ENCODE measurements at places on chromosomes 13 and 19.

DNA sequence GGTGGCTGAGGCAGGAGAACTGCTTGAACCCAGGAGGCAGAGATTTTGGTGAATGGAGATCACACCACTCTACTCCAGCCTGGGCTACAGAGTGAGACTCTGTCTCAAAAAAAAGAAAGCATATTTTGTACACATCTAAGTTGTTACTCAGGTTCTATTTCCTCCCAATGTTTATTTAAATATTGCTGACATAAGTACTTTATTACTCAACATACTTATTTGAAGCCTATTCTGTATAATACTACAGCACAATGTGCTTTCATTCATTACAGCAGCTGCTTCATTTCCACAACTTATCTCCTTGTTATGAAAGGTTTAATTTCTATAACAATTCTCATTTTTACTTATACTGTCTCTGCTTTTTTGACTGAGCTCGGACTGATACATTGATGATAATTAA is 495.7 kb downstream of the SLITRK1 start:
- no peak for DNase-seq

DNA sequence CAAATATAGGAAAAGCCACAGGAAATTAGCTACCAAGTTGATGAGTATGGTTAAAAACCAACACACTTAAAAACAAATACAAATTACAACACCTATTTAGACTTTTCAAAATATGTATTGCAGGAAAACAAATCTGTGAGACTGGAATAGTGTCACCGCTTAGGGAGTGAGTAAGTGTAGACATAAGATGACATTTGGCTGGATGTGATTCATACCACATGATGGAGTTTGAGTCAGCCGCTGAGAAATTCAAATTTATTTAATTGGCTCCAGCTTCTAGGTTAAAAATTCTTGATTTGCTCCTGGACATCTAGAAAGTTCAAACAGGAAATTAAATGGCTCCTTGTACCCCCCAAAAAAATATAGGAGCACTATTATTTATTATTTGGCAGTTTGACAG is 531.7 kb downstream of the SLITRK1 start:
- no peak for DNase-seq

DNA sequence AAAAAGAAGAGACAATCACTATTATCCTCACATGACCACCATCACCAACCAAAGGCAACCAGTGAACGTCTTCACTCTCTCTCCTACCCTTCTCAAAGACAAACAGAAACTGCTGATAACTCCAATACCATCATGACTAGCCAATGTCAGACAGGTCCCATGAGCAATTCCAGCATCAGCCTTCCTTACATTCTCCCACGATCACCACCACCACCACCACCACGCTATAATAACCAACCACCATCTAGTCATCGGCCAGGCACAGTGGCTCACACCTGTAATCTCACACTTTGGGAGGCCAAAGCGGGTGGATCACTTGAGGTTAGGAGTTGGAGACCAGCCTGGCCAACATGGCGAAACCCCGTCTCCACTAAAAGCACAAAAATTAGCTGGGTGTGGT is 3.9 kb downstream of the MYO1F start:
- no peak for DNase-seq

DNA sequence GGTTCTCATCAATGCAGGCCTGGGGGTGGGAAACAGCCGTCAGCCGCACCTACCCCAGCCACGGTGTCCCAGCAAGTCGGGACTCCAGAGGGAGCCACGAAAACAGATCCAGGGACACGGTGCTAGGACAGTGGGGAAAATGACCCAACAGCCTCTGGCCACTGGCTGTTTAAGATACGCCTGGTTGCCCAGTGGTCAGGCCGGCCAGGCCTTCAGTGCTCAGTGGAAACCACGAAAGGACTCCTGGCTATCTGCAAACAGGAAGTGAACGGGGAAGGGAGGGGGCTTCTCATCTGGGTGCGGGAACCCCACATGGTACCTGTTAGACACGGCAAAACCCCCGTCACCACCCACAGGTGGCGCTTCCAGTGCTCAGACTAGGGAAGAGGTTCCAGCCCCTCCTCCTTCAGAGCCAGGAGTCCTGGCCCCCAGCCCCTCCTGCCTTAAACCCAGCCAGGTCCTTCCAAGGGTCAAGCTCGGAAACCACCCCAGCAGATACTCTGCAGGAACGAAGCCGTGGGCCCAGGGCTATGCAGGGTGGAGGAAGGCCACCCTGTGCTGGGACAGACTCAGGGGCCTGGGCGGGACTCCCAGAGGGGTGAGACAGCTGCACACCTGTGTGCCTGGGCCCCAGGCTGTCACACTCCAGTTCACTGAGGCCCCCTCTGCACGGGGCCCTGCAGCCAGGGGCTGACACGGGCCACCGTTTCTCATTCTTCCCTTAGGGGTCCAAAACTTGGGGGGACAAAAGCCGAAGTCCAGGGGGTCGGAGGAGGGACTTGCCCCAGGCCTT is 4.5 kb downstream of the PPP1R12C start:
- no peak for DNase-seq

GRCh38 chr19:6326815-6327214 is 6.6 kb downstream of the ACER1 start:
- DNase-seq = no peak

DNA sequence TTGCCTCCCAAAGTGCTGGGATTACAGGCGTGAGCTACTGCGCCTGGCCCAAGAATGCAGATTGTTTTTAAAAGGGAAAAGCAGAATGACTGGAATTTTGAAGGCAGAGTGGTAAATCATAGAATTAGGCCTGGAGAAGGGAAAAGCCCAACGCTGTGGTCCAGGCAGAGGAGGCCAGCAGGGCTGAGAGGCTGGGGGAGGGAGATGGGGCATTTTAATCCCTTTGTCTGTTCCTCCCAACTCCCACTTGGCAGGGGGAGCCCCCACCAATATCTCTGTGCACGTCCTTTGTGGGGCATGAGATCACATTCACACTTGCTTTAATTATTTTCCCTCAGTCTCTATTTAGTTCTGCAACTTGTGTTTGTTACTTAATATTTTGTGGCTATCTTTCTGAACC is 54.4 kb upstream of the RANBP3 start:
- DNase-seq = no peak

DNA sequence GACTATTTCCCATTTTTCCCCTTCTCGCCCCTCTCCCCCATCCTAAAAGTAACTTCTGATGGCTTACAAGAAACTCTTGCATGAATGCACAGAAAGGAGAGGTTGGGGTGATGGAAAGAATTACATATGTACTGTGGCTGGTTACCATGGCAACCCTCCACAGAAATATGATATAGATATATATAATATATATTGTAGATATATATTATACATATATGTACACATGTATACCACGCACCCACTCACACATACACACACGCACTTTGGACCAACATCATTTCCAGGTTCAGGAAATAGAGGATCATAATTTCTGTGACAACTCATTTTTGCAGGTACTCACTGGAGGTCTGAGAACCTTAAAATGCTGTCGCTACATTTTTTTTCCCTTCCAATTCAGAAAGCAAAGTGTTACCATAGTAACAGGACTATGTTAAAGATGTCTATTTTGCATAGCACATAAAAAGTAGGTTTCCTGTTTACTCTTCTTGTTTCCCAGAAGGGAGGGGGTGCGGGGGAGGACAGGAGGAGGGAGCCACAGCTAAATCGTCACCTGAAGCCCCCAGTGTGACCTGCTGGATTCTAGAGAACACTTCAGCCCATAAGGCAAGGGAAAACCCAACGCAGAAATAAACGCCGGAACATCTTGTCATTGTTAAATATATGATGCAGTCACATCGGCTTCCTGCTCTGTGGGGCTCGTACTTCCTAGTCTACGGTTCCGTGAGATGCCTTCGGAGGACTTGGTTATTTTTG is 44.7 kb downstream of the EFNB2 start:
- peak; percentile 4 for DNase-seq

GRCh38 chr19:11814029-11814699 is at the start of gene ZNF440:
Gene ZNF440 (plus strand): TSS chr19:11814273. CDS start chr19:11814448, 175 bp downstream.
- peak; percentile 94 for DNase-seq

- no peak for DNase-seq
These were observed 27.5 kb upstream of the TMEM255B start for GRCh38 chr13:113731192-113732175.

DNA sequence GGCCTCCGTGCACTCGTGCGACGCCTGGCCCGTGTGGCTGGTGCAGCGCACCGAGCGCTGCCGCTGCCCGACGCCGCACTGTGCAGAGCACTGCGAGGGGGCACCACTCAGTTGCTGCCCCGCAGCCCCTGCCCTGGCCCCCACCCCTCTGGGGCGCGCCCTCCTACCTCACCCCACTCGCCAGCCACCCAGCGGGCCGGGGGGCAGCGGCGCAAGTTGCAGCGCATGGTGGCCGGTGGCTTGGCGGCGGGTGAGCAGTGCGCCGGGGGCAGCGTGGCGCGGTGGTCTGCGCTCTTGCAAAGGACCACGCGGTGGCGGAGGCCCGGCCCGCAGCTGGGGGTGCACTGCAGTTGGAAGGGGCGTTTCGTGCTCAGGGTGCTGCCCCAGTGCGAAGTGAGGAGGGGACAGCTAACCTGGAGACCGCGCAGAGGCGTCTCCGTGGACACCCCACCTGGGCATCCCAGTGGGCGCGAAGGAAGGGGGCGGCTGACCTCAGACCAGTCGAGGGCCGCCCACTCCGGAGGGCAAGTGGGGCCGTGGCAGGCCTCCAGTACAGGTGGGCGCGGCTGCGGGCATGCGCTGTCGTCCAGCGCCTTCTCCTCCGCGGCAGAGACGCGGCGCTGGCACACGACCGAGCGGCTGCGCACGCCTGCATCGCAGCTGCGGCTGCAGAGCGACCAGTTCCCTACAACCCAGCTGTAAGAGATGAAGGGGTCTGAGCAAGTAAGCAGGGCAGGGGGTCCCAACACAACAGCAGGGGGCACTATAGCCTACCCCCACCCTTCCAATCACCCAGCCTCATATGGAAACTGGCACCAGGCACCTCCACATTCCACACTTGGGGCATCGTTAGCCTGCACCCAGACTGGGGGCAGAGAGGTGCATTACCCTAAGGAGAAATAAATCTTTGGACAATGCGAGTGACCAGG is 8.0 kb upstream of the MYO1F start:
- DNase-seq = no peak

DNA sequence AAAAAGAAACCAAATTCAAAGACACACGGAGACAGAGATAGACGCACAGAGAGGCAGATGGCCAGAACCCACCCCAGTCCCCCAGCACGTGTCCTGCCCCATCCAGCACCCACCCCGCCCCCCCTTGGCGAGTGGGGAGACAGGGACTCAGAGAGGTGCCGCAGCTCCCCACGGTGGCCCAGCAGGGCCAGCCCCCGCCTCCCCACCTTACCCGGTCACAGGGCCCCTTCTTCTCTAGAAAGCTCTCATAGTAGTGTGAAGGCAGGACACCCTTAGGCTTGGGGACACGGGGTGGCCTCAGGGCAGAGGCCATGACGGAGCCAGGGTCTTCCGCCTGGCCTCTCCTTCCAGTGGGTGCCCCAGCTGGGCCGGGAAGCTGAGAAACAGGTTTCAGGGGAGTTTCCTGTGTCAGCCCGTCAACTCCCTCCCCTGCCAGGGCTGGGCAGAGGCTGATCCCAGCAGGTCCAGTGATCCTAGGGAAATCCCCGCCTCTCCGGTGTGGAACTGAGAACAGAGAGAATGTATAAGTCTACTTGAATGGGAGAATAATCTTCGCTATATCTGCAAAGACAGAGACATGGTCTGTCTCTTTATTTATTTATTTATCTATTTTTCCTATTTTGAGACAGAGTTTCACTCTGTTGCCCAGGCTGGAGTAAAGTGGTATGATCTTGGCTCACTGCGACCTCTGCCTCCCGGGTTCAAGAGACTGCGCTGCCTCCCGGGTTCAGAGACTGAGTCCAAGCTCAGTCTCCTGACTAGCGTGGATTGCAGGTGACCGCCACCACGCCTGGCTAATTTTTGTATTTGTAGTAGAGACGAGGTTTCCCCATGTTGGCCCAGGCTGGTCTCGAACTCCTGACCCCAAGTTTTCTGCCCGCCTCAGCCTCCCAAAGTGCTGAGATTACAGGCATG is at the start of gene STAP2:
Gene STAP2, minus strand, starts transcription at position 387 of the 915 bp plus-strand sequence. Its CDS starts 74 bp downstream, at position 313.
- peak; percentile 29 for DNase-seq

DNA sequence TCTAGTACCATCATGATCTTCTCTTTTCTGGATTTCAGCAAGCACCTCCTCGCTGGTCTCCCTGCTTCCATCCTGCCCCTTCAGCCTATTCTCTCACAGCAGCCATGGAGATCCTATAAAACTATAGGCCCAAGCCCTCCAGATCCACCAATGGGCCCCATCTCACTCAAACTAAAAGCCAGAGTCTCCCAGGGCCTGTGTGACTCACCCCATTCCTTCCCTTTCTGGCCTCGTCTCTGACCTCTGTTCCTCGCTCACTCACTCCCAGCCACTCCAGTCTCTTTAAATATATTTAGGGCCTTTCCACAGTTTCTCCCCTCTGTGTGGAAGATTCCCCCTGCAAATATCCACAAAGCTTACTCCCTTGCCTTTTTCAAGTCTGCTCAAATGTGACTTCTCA is 89.7 kb downstream of the HSPH1 start:
- DNase-seq = no peak

DNA sequence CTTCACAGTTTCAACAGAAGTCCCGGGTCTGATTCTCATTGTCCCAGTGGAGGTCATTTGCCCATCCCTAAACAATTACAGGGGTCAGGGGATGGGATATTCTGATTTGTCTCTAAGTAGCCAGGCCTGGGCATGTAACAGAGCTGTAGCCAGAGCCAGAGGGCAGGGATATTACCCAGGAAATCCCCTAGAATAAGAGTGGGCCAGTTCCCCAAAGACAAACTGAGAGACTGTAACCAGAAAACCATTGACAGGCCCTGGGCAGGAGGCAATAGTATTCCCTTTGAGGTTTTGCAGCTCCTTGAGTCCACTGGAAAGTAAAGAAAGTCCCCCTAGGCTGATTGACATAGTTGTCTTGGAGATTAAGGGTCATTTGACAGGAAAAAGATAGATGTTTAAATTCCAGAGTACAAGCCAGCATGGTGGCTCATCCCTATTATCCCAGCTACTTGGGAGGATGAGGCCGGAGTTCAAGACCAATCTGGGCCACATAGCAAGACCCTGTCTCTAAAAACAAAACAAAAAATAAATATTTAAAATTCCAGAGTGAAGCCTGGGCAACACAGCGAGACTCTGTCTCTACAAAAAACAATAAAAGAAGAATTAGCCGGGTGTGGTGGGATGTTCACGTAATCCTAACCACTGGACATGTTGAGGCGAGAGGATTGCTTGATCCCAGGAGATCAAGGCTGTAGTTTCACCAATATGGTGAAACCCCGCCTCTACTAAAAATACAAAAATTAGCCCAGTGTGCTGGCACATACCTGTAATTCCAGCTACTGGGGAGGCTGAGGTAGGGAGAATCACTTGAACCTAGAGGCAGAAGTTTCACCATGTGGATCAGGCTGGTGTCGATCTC is 1.9 kb upstream of the SDHAF1 start:
- no peak for DNase-seq

DNA sequence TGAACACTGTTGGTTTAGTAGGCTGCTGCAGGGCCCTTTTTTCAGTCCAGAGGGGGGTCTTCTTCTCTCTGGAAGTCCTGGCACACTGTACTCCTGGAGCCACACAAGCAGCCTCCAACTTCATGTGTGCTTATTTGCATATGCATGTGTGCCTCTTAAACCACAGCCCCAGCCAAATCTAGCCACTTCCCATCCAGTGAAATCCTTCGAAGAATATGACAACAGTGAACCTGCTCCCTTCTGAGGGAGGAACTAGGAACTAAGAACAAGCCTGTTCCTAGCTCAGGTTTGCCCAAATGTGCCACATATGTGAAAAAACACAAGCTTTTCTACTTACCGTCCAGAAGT is 348.5 kb downstream of the FOXO1 start:
- no peak for DNase-seq

GRCh38 chr19:18379803-18380747 is 5.9 kb upstream of the GDF15 start:
- DNase-seq = no peak

- DNase-seq = no peak
These were observed 1074.3 kb upstream of the PCDH9 start for GRCh38 chr13:68304286-68304893.

All from activated T-cell treated with anti-CD3 and anti-CD28 coated beads, Interleukin-2, amount 50 U/mL, for 72 hours (primary cell).